ENCODE measurements at places on chromosomes 1 and 21.

- DNase-seq = no peak
Measured at GRCh38 chr1:173749137-173749536, 34.4 kb downstream of the KLHL20 start.

GRCh38 chr1:15176120-15176519 lies 22.6 kb downstream of the TMEM51 start:
- no peak for DNase-seq

GRCh38 chr1:4119516-4120220 lies 219.6 kb upstream of the C1orf174 start:
- no peak for DNase-seq

DNA sequence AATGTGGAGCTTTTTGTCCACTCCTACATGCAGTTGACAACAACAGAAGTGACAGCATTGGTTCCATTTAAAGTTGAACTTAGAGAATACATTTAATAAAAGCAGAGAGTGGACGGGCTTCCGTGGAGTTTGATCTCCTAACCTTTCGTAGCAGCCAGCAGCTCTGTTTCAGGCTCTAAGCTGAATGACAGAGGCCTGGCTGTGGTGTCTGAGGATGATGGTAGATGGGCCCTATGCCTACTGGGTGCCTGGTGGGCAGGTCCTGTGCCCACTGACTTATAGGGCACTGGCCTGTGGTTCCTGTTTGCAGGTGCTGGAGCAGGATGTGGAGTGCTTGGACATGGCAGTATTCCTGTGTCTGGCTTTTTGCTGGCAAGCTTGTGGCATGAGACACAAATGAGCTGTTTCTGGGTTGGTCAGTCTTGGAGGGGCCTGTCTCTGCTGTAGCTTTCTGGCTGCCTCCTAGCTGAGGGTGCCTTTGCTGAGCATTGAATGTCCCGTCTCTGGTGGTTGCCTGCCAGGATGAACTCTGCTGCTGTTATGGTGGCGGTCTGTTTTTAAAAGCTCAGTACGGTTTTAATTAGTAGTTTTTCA lies 54.6 kb downstream of the PRDM2 start:
- DNase-seq = no peak

- no peak for DNase-seq
Measured at GRCh38 chr1:193181536-193181935, 4.9 kb downstream of the B3GALT2 start.

DNA sequence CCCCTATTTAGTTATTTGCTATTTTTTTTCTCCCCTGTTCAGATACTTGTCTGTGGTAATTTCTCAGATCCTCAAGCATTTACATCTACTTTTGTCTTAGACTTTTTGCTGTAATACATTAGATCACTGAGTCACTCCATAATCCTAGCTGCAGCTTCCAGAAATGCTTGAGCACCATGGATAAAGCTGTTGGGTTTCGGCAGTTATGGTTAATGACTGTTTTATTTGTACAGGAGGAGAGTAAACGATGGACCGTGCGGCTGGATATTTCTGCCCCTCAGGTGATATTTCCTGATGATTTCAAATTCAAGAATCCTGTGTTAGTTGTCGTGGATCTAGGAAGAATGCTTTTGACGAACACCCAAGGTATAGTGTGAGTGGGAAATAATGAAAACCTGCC lies 42.9 kb downstream of the VPS13D start:
- DNase-seq = no peak

DNA sequence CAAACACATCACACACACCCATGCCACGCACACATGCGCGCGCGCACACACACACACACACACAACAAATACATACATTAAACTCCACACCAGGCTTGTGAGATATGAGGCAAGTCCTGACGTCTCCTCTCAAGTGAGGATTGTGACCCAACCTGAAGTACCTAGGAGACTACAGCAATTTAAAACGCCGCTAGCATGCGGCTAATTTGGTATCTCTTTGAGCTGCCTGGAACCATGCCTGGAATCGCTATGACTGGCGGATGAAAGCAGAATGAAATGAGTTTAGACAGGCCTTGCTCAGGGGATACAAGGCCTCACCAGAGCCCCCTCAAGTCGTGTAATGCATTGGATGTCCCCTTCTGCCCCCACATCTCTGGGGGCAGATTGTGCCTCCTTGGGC lies 1.6 kb upstream of the RAB7B start:
- no peak for DNase-seq

DNA sequence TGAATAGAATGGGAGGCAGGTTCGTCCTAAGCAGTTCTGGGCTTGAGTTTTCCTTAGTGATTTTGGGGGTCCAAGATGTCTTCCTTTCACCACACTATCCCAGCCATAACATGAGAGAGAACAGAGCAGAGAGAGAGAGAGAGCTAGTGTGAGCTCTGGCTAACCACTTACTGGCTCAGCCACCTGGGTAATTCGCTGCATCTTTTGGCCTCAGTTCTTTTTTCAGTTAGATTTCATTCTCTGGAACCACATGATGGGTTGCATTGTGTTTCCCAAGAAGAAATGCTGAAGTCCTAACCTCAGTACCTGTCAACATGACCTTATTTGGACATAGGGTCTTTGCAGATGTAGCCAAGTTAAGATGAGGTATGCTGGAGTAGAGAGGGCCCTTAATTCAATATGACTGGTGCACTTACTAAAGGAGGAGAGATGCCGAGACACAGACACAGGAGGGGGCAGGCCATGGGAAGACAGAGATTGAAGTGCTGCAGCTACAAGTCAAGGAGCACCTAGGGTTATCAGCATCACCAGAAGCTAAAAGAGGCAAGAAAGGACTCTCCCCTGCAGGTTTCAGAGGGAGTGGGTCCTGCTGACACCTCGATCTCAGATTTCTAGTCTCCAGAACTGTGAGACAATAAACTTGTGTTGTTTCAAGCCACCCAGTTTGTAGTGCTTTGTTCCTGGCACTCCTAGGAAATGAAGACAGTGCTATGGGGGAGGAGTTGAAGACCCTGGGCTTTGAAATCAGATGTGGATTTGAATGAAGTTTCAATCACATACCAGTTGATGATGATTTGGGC lies 26.2 kb upstream of the TARBP1 start:
- DNase-seq = no peak

GRCh38 chr1:37372302-37372701 lies 102.1 kb upstream of the ZC3H12A start:
- DNase-seq = no peak

- peak; percentile 48 for DNase-seq
Measured at GRCh38 chr1:155006601-155007101, 4.0 kb downstream of the ZBTB7B start.

- DNase-seq = no peak
Measured at GRCh38 chr1:245469734-245470133, 314.9 kb downstream of the KIF26B start.

- no peak for DNase-seq
Measured at GRCh38 chr1:34156739-34157138, 8.3 kb downstream of the CSMD2 start.

GRCh38 chr1:111503585-111504060 lies at the start of the genes ADORA3 and TMIGD3:
ADORA3 (minus strand) TSS chr1:111503633; CDS start chr1:111503354, 279 bp downstream.
TMIGD3 (minus strand) TSS chr1:111503633; CDS start chr1:111503354, 279 bp downstream.
- no peak for DNase-seq

- no peak for DNase-seq
Measured at GRCh38 chr1:226945858-226946245, 5.8 kb downstream of the COQ8A start.

DNA sequence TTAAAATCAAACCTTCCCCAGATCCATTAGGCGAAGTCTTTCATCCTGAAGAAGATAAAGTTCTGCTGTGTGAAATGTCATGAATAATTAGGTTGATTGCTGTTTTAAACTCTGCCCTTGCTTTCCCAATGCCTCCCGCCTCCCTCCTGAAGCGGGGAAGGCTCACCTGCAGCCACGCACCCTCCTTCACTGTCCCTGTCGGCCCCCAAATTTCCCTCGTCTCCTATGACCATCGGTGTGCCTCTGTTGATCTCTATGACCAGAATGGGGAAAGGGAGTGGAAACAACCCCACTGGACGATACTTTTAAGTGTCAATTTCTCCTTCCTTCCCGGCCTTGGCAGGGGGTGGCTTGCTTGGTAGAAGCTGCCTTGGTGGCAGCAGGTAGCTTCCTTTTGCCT lies 35.1 kb downstream of the LHX4 start:
- DNase-seq = no peak

DNA sequence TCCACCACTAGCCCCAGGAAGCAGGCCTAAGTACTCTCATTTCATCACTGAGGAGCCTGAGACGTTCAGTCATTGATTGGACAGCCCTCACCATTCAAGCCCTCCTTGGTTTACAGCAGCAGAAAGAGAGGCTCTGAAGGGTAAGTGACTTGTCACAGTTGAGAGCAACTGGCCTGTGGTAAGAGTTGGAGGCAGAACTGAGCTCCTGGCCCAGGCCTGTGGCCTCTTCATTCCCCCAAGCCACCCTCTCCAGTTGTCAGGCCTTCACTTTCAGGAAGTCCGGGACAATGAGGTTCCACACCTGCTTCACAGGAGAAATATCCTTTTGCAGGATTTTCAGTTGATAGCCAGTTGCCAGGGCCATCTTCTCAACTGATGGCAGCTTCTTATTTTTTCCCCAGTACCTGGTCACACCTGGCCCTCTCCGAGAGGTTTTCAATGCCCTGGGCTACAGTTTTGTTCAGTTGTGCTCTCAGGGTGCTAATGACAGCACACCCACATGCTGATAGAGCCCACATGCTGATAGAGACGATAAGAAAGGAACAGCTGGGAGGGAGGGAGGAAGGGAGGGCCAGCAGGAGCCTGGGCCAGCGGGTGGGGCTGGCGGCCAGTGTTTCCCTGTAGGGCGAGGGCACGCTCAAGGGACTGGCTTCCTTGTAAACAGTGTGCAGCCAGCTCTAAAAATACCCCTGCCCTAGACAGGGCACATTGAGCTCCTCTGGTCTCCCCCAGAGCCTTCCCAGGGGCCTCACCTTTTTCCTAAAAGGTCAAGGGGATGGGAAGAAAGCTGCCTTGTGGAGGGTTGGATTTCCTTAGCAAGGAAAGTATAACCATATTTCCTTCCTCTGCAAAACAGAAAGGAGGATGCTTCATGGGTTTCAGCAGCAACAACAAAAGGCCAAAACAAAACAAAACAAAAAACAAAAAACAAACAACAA lies 112.7 kb upstream of the JUN start:
- DNase-seq = no peak

DNA sequence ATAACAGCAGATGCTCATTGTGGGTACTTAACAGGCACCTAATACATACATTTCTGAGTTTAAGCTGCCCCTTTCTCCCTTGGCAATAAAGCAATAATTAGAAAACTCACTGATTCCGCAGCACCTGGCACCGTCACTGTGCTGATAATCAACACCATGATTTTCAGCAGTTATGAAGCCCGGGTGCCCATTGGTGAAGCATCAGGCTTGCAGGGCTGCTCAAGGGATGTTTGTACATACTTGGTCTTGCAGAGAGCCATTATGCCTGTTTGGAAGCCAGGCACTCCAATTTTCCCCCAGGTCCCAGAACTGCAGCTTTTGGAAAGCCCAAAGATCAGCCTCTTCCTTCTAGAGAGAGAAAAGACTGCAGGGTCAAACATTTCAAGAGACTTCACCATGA lies 44.3 kb downstream of the OLIG1 start:
- no peak for DNase-seq

Measured in NCI-H1694 treated with DMSO at 0.1 percent for 48 hours (cell line).